Stimulated activated naive CD4-positive, alpha-beta T cell treated with Interleukin-2 at 50 U/mL for 16 hours (primary cell): ENCODE measurements at places on chromosomes 1 and 21.
A peak's percentile ranks its signal among the peaks of the same experiment; 100 is the strongest.

GRCh38 chr1:28855046-28855445 lies 43.1 kb downstream of the OPRD1 start:
- no peak for DNase-seq

DNA sequence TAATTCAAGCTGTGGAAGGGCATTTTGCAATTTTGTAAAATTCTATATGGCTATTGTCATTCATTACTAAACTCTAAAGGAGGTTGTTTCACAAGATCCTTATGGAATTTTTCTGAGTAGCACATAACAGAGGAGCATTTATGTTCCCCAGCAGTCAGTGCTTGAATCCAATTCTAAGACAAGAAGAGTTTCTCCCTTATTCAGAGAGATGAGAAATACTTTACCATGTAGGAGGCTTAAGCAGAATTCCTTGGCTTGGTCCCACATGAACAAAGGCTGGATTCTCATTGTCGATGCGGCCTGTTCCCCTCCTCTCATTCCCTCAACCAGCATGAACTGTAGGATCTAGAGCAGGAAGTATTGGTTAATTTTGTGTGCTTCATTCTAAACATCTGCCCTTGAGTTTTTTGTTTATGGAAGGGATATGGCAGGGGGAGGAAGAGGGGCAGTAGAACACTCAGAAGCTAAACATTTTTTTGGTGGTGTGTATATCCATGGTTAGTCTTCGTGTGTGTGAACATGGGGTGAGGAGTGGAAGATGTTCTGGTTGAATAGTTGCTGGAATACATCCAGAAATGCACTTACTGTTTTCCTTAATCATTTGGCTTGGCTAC lies 74.3 kb downstream of the LAMC1 start:
- DNase-seq: no peak

- no peak for DNase-seq
Observed at GRCh38 chr1:83086346-83086745, 912.6 kb downstream of the TTLL7 start.

- DNase-seq: no peak
Observed at GRCh38 chr1:209819058-209819457, 8.7 kb upstream of the UTP25 start.

DNA sequence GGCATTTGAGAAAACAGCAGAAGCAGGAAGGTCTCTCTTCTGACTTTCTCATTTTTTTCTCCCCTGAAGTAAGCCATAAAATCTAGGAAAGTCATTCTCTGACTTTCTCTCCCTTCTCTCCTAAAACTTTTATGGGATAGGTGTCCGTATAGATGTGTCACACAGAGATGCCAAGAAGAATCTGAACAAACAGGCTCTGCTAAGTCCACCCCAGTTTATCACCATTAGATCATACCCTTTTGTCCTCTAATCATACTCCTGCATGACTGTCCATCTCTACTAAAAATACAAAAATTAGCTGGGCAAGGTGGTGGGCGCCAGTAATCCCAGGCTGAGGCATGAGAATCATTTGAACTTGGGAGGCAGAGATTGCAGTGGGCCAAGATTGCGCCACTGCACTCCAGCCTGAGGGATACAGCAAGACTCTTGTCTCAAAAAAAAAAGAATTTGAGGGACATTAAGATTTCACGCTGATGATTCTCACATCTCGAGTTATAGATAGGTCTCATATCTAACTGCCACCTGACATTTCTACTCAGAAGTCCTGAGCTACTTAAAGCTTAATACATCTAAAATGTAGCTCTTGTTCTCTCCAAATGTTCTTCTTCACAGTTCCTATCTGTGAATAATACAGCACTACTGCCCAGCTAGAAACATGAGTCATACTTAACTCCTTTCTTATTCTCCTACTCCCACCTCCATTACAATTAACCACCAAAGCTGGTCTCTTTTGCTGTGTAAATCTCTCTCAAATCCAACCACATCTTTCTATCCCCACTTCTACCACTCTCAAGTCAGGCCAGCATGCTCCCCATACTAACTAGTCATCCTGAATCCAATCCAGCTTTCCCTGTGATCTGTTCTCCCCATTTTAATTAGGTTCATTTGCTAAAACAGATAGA lies 47.7 kb downstream of the ZNF644 start:
- DNase-seq: no peak

GRCh38 chr21:36929622-36930021 lies 36.8 kb downstream of the HLCS start:
- DNase-seq: no peak

DNA sequence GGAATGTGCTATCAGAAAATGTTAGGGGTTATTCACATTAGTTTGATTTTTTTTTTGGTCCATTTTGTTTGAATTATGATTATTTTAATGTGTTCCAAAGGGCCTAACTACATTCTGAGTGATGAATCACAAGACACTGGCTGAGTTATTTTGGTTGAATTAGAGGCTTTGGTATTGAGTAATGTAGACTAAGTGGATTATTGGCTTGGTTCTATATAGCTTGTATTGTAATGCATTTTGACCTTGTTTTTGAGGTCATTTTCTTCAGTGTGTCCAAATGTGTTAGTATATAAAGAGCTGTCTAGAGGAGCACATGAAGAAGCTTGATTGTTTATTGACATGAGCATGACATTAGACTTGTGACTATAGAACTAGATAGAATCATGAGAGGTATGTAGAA lies 3.4 kb downstream of the ZNF326 start:
- DNase-seq: no peak

DNA sequence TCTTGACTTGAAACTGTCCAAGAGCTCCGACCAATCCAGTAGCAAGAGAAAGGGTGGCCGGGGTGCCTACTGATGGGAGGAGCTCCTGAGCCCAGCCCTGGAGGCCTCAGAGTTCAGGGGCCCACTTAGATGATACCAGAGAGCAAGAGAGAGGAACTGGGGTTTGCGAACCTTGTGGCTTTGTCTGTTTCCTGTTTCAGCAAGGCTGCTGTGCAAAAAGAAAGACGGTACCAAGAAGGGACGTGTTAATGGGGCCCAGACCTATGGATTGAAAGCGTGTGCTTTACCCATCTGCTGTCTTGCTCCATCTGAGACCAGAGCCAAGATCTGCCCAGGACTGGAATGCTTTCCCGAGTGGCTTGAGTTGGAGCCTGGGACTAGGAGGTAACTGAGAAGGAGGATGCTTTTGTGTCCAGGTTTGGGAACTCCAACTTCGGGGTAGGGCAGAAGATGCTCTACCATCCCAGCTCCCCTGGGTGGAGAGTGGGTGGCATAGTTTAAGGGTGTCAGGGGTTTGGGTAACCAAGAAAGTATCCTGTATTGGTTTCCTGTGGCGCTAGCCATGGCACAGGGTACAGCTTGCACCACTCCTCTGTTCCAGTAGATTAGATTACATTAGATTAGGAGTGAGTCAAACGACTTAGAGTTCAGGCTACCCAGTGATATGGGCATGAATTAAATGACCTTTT lies at the start of gene TRAF3IP3:
Gene TRAF3IP3 (plus strand): TSS at position 128 of the 689 bp plus-strand sequence. CDS start 3,987 bp downstream, outside the sequence.
- peak; percentile 70 for DNase-seq

DNA sequence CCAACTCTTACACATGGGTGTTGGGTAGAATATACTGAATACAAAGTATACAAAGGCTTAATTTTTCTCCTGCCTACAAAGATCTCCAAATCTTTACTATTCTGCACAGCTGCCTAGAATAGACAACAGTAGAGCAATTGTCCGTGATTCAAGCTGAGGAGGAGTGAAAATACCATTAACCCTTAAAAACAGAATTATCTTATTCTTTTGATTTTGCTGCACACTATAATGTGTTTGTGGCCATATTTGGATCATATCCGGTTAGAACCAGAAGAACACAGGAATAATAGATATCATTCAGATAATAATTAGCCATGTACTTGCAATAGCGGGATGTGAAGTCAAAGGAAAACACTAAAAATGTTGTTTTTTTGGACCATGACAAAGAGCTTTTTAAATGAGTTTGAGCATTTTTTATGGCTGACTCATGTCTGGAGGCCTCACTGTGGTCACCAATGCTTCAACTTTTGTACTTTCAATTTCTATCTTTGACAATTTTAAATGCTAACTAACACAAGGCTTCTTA lies 197.6 kb upstream of the FOXD3 start:
- no peak for DNase-seq

GRCh38 chr21:42558846-42559245 lies 45.2 kb downstream of the SLC37A1 start:
- DNase-seq: no peak

DNA sequence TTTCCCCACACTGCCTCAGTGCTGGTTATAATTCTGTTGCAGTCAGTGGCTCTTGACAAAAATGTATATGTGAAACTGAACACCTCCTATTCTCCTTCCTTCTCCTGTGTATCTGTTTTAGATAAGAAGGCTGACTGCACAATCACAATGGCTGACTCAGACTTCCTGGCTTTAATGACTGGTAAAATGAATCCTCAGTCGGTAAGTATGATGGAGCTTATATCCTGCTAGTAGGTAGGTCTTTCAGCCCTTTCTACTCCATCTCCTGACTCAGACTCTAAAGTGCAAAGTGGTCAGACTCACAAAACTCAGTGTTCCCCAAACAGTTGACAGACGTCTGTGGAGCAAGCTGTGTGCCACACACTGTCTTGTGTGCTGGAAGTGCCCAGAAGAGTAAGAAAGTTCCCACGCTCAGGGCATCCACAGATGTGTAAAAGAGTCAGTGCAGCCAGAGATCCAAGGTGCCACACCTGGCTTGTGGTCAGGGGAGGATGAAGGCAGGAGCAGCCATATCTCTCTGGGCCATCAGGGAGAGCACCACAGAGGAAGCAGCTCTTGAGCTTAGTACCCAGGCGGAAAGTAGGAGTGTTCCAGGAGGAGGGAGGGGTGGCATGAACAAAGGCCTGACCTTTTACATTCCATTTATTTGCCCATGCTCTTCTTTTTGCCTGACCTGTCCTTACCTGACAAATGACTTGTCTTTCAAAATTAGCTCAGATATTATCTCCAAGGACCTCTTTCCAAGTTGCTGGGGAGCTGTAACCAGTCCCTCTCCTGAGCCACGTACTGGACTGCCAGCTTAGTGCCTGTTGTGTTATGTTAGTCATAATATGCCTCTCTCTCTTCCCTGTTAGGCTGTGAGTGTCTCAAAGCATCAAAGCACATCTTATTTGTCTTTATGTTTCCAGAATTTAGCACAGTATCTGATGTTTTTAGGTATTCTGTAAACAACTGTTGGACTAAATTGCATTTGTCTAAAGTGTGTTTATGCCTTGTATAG lies 14.0 kb upstream of the PODN start:
- DNase-seq: no peak
